ENCODE measurements at places on chromosomes 2 and 18.
A peak's percentile ranks its signal among the peaks of the same experiment; 100 is the strongest.

DNA sequence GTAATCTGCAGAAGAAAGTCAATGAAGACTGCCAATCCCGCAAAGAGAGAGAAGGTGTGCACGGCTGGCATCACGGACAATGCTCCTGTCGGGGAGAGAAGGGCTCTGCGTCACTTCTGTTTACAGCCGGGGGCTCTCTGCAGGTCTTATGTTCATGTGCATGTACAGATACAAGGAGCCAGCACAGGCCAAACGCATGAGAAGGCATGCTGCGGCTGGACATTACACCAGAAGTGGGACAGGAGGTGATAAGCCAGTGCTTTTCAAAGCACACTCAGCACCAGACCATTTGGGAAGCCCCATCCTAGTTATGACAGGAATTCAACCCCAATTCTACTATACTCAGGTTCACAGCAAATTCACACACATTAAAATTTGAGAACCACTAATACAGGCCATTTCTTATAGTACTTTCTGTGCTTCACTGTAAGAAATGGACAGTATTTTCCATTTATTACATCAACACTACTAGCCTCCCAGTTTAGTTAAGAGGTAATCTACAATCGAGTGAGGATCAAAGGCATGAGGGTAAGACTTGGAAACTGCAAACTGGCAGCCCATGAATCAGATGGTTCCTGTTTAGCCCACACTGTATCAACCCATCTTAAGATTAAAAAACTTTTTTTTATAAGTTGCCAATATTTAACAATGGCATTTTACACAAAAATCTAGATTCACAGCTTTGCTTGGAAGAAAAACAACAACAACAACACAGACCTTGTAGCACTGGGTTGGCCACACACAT lies 38.2 kb downstream of the RMC1 start:
- no peak for DNase-seq

GRCh38 chr2:88451811-88452564 lies 505 bp downstream of the FOXI3 start:
- DNase-seq, result no peak

DNA sequence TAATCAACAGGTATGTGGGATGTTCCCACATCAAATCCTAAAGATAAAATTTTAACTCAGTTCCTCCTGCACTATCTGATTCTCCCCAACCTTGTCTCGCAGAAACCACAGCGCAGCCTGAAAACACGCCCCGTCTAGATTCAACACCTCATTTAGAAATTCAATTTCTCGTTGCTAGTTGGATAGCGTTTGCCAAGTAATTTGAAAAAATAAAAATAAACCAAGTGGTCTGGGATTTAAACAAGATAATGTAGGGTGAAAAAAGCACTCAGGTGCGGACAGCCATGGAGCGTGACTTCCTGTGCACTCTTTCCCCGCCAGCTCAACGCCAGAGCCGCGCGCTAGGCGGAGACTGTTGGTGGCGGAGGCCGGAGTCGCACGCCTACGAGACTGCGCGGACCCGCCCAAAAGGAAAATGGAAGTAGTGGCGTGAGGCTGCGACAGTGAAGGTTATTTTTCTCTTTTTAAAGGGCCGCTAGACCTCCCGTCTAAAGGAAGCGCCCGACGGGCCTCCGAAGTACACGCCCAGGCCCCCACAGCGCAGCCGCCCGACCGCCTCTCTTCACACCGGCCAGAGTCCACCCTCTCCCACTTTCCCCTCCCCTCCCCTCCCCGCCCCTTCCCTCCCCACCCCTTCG lies 615 bp upstream of the CCNT2 start:
- peak; percentile 92 for DNase-seq

DNA sequence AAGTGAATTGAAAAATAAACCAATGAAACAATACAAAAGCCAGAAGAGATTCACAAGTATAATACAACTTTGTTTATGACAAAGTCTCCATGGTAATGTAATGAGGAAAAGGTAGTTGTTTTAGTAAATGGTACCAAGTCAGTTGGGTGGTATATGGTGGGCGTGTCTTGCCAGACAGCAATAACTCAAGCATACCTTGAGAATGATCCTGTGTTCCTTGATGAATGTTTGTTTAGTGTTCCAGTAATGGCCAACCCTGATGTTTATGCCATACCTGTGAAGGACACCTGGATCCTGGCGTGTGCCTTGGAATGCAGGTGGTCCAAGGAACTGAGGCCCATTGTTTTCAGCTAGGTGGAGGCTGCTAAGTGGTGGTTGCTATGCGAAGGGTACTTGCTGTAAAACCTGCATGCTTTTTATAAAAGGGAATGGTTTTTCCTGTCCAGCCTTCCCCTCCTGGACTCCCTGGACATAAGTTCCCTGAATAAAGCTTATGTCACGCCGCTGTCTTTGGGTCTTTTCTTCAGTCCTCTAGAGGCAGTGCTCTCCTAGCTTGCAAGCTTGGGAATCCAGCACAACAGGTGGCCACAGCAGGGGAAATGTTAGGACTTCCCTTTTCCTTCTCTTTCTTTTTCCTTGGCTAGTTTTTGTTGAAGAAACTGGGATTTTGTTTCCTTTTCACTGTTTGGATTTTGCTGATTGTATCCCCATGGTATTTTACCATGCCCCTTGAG lies 54.7 kb downstream of the MTA3 start:
- DNase-seq, result no peak

GRCh38 chr2:19708776-19709175 lies 193.0 kb downstream of the TTC32 start:
- no peak for DNase-seq

DNA sequence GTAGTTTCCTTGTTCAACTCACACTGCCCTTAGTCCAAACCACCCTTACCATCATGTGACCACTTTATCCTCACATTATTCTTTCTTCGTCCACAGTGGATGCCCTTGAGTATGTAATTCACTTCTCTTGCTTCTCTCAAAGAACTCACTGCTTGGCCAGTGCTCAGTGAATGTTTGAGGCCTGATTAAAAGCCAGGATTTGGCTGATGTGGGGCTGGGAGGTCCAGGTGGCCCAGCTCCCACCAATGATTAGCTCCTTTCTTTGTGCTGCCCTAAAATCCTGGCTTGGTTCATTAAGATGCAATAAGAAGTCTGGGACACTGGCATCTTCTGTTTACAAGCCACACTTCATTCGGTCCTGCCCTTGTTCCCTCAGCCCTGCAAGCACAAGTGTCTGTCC lies 97.8 kb upstream of the CELF4 start:
- DNase-seq, result no peak

GRCh38 chr2:18398833-18399232 lies 161.6 kb downstream of the RDH14 start:
- DNase-seq, result no peak

- no peak for DNase-seq
These were observed 379.8 kb upstream of the LINC00305 start for GRCh38 chr18:64528646-64529045.

DNA sequence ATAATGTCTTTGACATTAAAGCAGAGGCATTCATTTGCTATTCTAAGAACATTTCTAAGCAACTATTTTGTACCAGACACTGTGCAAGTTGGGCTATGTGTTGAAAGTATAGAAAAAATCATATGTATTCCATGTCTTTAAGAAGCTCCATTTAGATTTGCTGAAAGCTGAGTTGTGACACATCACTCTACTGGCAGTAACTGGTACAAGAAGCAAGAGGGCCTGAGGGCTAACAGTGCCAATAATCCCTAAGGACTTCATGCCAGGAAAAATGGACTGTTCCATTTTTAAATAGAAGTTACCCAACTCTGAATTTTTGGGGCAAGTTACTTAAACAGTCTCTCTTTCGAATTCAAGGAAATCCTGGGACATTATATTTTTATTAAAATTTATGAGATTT lies 178.7 kb downstream of the SRBD1 start:
- DNase-seq, result no peak

GRCh38 chr18:61503688-61504087 lies 170.5 kb downstream of the CDH20 start:
- DNase-seq, result no peak

- no peak for DNase-seq
These were observed 28.6 kb downstream of the EPB41L3 start for GRCh38 chr18:5515011-5515784.

DNA sequence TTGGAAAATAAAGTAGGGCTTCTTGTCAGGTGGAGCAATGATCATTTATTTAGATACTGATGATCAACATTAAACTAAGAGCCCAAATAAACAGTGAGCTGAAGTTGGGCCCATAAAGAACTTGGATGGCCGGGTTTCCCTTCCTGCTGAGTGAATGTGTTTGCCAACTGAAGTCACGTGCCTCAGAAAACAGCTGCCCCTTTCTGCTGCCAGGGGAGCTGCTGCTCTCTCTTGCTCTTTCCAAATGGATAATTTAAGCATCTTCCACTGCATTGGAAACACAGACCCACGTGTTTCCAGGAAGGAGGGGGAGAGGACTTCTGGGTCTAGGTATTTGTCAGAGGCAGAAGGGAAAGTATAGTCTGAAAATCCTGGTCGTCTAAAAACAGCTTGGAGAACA lies 22.9 kb upstream of the NCKAP5 start:
- DNase-seq, result no peak

- DNase-seq, result no peak
These were observed 258.3 kb downstream of the MBD5 start for GRCh38 chr2:148279216-148279615.

DNA sequence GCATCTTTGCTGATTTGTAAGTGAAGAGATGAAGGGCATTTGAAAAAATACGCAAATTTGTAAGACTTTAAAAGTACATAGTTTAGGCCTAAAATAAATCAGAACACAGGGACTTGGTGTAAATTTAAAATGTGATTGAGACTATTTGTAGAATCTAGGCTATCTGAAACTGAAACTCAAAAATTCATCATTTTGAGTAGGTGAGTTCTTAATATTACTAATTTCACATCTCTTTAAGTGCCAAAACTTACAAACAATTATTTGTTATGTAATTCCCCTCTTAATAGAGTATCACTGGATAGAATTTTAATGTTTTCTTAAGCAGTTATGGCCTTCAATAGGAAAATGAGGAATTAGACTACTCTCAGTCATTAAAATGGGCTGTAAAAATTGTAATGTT lies 14.0 kb upstream of the HRH4 start:
- no peak for DNase-seq

- DNase-seq, result peak; percentile 89
These were observed at the start of gene WNT10A for GRCh38 chr2:218880102-218880858. Gene WNT10A, plus strand, starts transcription at chr2:218880852. Its CDS starts 144 bp downstream, at chr2:218880996.

DNA sequence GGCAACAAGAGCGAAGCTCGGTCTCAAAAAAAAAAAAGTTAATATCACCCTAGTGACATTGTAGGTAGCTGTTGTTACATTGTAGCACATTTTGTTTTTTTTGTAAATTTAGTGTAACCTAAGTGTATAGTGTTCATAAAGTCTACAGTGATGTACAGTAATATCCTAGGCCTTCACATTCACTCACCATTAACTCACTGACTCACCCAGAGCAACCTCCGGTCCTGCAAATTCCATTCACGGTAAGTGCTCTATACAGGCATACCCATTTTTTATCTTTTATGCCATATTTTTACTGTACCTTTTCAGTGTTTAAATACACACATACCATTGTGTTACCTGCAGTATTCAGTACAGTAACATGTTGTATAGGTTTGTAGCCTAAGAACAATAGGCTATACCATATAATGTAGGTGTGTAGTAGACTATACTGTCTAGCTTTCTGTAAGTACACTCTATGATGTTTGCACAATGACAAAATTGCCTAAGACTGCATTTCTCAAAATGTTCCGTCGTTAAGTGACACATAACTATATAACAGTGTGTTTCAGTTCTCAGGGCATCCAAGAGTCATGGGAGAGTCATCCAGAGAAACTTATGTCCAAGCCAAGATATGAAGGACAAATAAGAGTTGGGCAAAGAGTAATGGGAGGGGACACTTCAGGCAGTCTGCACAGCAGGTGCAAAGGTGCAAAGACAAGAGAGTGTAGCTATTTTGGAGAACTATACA lies 68.4 kb downstream of the TANK start:
- DNase-seq, result no peak

DNA sequence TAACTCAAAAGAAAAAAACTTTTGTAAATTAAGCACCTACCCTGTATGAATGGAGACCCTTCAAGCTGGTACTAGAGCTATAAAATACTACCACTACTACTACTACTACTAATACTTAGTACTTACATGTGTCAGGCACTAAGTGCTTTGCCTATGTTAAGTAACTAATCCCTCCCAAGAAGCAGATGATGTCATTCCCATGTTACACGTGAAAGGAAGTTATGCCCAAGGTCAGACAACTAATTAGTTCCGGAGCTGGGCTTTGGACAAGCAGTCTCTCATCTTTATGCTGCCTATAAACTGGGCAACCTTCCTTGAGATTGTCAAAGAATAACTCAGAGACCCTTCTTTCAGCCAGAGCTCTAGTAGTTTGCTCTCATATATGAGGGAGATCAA lies 13.9 kb upstream of the ATP6V1B1 start:
- no peak for DNase-seq

DNA sequence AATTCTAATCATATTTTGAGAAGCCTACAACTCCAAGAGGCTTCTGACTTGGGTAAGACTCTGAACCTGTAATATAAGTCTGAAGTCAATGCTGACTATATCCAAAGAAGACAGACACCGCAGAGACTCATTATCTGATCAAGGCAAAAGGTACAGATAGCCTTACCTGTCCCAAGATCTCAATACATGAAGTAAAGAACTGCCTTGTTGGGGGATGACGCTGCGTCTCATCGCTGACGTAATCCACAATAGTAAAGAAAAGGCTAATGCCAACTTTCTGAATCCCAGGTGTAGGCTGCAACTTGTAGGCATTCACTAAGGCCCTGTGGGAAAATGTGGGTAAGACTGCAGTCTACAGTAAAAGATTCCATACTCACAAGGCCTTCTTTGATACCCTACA lies 62.1 kb downstream of the SIGLEC15 start:
- DNase-seq, result no peak
